ENCODE measurements at places on chromosomes 12 and 14. TPM values are rescaled to one million over a fixed set of nuclear protein-coding genes. Genes with fewer than 3 reads are reported as not detected.

- no peak for DNase-seq
These were observed 5.4 kb upstream of the CAMKK2 start for GRCh38 chr12:121301876-121302275.

DNA sequence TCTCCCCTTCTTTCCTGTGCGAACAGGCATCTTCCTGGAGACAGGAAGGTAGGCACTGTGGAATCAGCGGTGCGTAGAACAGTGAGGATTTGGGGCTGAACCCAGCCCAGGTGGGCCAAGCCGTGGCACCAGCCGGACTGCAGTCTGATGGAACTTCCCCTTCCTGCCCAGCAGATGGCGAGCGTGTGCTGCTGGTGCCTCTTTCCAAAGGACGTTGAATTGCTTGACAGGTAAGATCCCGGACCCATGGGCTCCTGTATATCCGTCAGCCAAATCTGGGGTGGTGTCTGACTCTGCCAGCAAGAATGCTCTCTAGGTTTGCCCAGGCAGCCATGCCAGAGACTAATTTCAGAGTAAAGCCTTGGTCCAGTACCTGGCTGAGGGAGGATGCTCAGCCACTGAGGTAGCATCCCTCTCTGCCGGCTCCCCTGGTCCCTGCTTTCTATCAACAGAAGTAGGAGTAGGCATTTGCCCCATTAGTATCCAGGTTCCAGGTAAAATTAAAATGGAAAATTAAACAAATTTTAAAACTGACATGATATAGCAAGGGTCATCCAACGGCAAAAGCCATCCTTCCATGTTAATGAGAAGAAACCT lies 21.1 kb upstream of the KCNA5 start:
- DNase-seq: peak; percentile 11

GRCh38 chr14:105026033-105026785 lies 5.3 kb upstream of the CDCA4 start:
- no peak for DNase-seq

The SIVA1 gene
- 79.6 TPM for total RNA-seq

GRCh38 chr12:124930586-124930985 lies 16.1 kb upstream of the UBC start:
- no peak for DNase-seq

The PTCSC3 gene
- not detected for total RNA-seq

GRCh38 chr12:19779395-19780056 lies 340.2 kb downstream of the AEBP2 start:
- no peak for DNase-seq

The AQP2 gene
- not detected for total RNA-seq

The PTPRR gene
- total RNA-seq: 0.22 TPM

The AACS gene
- total RNA-seq: 24.8 TPM

The RFX4 gene
- total RNA-seq: not detected

DNA sequence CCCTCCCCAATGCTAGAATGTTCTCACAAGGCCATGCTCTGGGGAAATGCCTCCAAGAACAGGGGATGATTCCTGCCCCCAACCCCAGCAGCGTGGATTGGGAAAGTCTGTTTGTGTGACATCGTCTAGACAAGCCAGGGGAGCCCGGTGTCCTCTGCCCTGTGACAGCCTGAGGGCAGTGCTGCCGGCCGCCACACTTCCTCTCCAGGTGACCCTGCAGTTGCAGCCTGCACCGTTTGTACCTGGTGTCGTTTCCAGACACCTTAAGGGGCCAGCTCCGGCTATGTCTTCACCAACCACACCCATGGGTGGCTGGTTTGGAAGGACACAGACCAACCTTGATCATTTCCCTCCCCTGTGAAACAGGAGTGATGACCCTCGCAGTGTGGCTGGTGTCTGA lies 372.6 kb downstream of the BCL11B start:
- DNase-seq: no peak

- no peak for DNase-seq
These were observed 42.4 kb downstream of the OVCH1 start for GRCh38 chr12:29455087-29455486.

The SPTB gene
- 0.43 TPM for total RNA-seq

GRCh38 chr14:93543766-93544165 lies 113.0 kb downstream of the UNC79 start:
- DNase-seq: peak; percentile 65

- no peak for DNase-seq
These were observed 23.5 kb downstream of the SSH1 start for GRCh38 chr12:108833757-108834472.

DNA sequence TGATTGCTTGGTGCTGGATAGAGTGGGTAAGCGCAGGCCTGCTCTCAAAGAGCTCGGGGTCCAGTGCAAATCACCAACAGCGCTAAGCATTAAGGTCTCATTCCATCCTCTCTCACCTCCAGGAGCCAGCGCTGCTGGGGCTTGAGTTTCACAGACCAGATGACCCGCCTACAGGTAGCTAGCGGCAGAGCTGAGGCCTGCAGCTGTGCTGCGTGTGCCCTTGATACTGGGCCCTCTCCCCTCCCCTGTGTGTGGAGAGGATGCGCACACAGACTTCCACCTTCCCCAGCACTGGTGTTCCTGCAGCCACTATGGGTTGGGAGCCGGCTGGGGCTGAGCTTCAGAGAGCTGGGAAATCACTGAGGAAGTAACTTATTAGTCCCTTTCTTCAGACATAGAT lies 149.9 kb downstream of the CALM1 start:
- no peak for DNase-seq

All from A673 (cell line).